ENCODE measurements at places on chromosomes 11 and 22.
A peak's percentile ranks its signal among the peaks of the same experiment; 100 is the strongest.

GRCh38 chr11:100575860-100576717, 111.0 kb upstream of the ARHGAP42 start:
- peak; percentile 53 for DNase-seq

- no peak for DNase-seq
Observed at GRCh38 chr11:132909021-132909606, 623.2 kb downstream of the OPCML start.

DNA sequence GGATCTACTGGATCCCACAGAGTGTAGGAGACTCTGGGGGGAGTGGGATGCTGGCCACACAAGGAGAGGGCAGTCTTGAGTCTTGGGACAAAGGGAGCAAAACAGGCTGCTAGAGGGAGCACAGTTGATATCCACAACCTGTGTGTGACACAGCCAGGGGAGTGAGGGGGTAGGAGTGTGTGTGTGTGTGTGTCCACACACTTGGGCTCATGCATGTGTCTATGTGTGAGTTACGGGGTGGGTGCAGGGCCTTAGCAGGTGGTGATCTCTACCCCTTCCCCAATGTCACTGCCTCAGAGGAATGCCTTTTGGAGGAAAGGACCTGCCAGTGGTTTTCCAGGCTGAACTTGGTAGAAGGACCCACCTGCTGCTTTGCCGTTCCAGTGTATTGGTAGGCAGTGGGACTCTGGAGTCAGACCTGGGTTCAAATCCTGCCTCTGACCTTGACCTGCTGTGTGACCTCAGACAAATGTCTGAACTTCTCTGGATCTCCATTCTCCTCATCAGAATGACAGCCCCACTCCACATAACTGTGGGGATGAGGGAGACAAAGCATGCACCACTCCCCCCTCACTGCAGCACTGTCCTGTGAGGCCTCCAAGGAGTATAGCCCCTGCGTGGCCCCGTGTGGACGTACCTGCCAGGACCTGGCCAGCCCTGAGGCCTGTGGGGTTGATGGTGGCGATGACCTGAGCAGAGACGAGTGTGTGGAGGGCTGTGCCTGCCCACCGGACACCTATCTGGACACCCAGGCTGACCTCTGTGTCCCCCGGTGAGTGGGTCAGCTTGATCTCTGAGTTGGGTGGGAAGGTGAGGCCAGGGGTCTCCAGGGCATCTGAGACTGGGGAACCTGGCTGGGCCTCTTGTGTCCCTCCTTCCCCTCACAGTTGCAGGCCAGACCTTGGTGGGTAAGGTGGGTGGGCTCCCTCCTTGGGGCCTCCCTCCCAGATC, 27.4 kb downstream of the OTOG start:
- DNase-seq = no peak

GRCh38 chr22:40659166-40659565, 20.1 kb upstream of the MCHR1 start:
- no peak for DNase-seq

DNA sequence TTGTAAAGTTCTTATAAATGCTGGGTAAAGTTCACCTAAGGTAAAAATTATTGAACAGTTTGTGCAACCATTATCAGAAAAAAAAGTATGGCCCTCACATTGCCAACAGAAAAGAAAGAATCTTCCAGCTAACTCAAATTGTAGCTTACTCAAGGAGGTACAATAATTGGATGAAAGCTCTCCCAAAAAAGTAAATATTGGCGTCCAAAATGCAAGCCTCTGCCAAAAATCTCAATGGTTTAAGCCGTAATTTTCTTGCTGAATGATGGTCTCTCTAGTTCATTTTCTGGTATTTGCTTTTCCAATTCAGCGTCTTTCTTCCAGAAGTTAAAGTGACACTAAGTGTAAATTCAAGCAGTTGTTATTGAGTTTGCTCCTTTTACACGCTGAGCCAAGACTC, 727.3 kb downstream of the LRRC4C start:
- DNase-seq = no peak

- no peak for DNase-seq
Observed at GRCh38 chr11:620935-621814, 3.6 kb downstream of the CDHR5 start.

- no peak for DNase-seq
Observed at GRCh38 chr11:57490456-57491248, 24.9 kb downstream of the SLC43A1 start.

- DNase-seq = no peak
Observed at GRCh38 chr22:35307372-35307771, 7.7 kb downstream of the TOM1 start.

GRCh38 chr22:26763633-26764361, 106.4 kb downstream of the MIAT start:
- DNase-seq = peak; percentile 43

DNA sequence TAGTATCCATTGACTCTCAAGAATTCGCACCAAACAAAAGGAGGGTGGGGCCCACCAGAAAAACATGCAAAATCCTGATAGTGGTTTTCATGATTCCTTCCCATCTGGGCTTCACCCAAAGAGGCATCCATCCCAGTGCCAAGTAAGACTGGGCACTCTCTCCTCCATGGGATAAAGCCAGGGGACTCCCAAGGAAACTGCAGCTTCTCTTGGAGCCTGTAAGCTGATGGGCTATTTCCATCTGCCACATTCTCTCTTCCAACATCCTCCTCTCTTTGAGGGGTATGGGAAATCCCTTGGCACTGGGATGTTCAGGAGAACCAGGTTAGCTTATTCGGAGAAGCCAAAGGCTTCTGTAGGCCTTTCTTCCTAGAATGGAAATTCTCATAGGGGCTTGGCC, 10.8 kb downstream of the OPCML start:
- DNase-seq = no peak

DNA sequence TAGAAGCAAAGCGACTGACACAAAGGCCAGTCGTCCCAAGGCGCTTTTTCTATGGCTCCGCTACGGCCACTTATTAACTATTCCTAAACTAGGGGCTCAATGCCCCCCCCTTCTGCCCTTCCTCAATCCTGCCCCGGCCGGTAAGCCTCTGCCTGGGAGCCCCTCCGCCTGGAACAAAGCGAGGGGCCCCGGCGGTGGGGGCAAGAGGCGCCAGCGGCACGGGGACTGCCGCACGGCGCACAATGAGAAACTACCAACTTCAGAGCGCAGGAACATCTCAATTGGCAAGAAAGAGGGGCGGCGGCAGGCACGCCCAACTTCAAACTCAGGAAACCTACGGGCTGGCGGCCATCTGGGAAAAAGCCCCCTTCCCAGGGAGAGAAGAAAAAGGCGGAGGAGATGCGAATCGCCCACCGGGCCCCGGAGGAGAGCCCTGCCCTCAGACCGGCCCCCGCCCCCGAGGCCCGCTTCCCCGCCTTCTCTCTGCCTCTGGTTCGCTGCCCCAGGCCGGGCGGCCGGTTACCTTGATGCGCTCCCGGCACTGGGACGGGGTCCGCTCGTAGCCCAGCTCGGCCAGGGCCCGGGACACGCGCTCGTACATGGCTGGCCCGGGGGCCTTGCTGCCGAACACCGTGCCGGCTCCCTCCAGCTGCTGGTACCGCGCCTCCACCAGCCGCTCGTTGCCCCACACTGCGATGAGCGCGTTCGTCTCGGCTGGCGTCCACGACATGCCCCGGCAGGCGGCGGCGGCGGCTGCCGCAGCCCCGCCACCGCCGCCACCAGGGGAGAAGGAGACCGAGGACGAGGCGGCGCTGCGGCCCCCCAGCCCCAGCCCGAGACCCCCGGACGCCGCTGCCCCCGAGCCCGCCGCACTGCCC, 619 bp downstream of the MSANTD2 start:
- DNase-seq = no peak

- no peak for DNase-seq
Observed at GRCh38 chr11:131186629-131187101, 183.8 kb upstream of the NTM start.

- no peak for DNase-seq
Observed at GRCh38 chr11:125892071-125892470, 4.6 kb downstream of the HYLS1 start.

DNA sequence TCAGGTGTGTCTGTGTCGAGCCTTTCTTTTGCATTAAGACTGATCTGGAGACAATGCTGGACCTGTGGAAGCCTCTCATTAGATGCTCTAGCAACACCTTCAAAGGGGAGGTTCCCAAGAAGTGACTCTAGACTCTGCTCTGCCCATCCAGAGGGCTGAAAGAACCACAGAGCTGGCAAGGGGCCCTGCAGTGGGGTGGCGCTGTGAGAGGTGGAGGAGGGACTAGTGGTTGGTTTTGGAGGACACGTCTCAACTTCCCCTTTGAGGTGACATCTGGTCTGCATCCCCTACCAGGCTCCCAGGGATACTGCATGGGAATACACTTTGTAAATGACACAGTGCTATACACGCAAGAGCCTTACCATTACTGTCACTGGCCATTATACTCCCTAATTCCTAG, 34.2 kb upstream of the SYT13 start:
- DNase-seq = no peak

GRCh38 chr11:111938687-111939160, 1.6 kb downstream of the DIXDC1 start:
- no peak for DNase-seq

GRCh38 chr11:17985517-17985916, 27.3 kb downstream of the SERGEF start:
- no peak for DNase-seq

DNA sequence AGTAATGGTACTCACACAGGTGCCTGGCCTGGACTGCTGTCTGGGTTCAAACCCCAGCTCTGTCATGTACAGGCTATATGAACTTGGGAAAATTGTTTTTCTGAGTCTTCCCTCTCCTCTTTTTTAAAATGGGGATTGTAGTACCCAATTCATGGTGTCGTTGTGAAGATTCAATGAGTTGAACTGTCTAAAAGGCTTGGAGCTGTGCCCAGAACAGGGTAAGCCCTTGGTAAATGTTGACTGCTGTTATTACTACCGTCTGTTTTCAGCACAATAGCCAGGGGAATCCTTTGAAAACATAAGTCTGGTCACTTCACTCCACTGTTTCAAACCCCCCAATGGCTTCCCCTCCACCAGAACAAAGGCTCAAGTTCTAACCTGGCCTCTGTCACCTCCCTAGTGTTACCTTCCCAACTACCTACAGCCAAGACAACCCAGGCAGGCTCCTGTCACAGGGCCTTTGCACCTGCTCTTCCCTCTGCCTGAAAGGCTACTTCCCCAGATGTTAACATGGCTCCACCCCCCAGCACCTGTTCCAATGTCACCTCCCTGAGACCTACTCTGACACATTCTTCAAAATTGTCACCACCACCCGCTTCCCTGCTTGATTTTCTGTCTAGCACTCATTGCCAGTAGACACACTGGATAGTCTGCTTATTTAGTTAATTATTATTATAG, 152.8 kb downstream of the CHST1 start:
- DNase-seq = no peak

GRCh38 chr11:73411031-73411430, 34.8 kb downstream of the RELT start:
- no peak for DNase-seq

- no peak for DNase-seq
Observed at GRCh38 chr22:35928285-35928798, 100.3 kb downstream of the RBFOX2 start.

DNA sequence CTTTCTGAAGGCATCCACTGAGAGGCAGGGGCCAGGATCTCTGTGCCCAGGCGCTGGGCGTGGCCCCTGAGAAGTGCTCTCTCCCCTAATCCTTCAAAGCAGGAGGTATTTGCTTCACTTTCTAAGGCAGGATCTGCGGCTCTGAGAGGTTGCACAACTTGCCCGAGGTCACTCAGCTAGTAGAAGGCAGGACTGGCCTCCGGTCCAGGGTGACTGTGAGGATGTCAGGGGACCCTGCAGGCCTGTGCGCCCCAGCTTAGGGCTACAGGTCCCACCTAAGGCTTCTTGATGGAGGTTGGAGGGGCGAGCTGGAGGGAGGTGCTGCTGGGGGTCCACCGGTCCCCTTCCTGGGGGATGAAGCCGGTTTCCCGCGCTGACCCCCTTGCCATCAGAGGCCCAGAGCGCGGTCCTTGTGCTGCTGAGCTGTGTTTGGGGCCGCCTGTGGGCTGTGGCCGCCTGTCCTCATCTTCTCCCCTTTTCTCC, 979 bp downstream of the SMIM38 start:
- no peak for DNase-seq

GRCh38 chr11:104488561-104488960, 324.6 kb upstream of the PDGFD start:
- no peak for DNase-seq

DNA sequence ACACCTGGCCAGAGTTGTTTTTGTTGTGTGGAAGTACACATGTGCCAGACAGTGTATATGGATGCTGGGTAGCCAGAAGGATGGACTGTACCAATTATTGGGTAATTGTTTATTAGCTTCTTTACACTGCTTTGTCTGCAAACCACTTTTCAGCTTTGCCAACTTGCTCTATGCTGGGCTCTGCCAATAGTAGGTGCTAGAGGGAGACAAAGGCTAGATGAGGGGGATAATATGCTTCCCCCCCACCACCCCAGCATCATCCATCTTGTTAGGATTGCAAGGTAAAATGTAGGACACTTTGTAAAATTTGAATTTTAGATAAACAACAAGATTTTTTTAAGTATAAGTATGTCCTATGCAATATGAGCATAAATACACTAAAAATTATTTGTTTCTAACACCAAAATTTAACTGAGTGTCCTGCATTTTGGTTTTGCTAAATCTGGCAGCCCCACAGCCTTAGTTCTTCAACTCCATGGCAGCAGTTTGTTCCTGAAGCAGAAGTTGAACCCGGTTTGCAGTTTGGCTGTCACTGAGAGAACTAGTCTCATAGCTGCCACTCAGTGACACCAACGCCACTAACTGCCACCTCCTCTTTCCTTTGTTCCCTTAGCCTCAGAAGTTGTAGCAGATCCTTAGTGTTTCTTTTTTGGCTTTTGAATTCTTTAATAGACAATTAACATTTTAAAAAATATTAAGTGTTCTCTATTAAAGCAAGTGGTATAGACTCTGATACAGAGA, 78.8 kb downstream of the CCDC81 start:
- DNase-seq = no peak

DNA sequence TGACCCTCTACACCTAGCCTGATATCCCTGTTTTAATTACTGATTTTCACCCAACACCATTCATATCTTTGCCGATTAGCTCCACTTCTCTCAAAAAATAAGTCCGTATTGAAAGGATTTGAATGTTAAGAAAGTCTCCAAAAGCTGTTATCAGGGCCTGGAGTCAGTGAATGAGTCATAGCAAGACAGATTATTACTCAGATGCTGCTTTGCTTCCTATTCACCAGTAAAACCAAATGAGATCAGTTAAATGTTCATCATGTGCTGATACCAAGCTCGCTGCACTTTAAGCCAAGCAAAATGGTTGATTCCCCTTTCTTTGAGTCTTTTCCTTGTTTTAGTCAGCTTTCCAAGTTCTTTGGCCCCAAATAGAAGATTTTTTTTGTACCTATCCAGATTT, 228.4 kb downstream of the FAT3 start:
- DNase-seq = no peak

GRCh38 chr22:44623771-44624510, 78.1 kb upstream of the PRR5 start:
- no peak for DNase-seq
